ENCODE measurements at places on chromosomes 1 and 21.
A peak's percentile ranks its signal among the peaks of the same experiment; 100 is the strongest.

DNA sequence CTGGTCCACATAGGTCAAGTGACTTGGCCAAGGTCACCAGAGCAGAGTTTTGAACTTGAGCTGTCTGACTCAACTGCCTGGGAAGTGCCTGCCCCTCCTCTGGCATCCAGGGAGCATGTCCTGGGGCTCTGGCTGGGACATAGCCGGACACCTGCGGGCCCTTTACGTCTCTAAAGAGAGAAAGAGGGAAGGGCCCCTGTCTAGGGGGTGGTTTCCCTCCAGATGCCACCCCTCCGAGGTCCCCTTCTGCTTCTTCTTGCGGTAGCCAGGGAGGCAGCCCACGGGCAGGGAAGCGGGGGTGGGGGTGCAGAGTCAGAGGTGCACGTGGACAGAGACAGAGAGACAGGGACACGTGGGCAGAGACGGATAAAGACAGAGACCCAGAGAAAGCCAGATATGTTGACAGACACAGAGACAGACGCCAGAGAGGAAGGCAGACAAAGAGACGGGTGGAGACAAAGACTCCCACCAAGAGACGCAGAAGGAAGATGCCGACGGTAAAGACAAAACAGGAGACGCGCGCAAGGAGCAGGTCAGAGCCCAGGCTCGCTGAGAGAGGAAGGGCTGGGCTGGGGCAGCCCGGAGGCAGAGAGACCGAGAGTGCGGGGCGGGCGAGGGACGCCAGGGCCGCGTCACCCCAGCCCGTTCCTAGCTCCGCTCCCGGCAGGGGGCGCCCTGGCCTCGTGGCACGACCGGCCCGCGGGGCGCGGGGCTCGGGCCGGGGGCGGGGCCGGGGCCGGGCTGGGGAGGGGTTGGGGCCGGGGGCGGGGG is 458 bp upstream of the ALPL start:
- DNase-seq = peak; percentile 76

DNA sequence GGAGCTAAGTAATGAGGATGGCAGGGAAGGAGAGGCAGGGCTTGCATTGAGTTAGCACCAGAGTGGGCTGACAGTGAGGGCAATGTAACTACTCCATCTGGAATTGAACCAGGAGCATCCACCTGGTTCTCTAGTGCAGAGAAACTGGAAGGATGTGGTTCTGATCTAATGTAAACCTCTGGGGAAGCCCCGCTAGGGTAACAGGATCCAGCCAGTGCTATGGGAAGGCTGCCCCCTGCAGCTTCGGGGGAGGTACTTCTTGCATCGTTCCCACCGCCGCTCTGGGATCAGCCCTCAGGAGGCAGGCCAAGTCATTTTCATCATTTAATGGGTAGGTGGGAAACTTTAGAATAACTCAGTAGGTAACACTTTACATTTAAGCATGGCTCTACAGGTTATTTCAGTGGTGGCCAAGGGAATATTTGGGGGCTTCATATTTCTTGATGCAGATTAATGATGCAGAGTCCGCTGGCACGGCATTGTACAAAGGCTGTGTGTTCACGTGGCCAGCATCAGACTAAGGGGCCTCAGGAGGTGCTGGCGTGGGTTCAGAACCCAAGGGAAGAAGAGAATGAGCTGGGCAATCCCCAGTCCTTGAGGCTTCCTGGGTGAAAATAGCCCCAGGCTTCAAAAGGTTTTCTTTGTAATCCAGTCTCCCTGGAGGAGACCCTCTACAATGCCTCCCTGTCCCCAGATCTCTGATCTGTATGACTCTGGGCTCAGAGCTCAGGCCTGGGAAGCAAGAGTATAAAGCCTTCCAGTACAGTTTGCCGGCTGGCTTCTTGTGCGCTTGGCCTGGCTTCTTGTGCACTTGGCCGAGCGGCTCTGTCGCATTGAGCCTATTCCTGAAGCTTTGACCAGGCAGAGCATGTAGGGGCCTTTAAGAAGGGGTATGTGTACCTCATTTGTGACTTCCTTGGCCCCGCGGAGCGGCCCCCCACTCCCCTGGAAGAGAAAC is 26.4 kb upstream of the KAZN start:
- DNase-seq = no peak

DNA sequence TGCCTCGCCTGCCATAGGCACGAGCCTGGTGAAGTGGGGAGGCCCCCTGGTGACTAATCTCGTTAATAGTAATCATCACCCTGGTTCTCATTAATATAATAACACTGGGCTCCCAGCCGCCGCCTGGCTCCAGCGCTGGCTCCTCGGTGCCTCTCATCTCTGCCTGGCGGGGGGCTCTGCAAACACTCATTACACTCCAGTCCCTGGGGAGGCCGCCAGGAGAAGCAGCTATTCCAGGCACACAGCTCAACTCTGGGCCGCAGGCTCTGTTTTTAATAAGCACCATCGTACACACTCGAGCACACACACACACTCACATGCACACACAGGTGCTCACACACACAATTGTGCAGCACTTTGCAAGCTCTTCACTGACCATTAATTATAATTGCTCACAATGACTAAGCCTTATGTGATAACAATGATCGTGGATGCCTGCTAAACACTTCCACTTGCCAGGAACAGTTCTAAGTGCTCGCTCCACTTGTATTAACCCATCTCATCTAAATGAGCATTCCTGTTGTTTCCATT is 52.2 kb downstream of the SDC3 start:
- DNase-seq = peak; percentile 58

- DNase-seq = no peak
These were observed 456.7 kb downstream of the LMO4 start for GRCh38 chr1:87785386-87785785.

- DNase-seq = no peak
These were observed at the start of gene FCRL4 for GRCh38 chr1:157597959-157598667. Gene FCRL4 (minus strand): TSS chr1:157598085. CDS start chr1:157597944, 141 bp downstream.

DNA sequence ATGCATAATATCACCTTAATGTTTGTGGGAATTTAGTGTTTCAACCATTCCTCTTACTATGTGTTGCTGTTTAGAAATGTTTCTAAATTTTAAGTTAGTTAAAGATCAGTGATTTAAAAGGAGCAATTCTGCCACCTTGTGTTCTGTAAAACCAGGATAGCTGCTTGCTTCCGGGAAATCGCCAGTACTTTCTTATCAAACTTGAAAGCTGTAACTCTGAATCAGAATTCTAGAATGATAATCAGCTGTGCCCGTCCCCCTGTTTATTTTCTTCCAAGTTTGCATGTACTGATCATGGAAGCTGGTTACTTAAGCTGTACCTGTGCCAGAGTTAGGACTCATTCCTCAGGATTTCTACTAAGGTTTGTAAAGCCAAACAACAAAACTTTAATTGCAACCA is 656.4 kb downstream of the LTN1 start:
- DNase-seq = peak; percentile 87

GRCh38 chr1:165551469-165551868 is 7.7 kb downstream of the LRRC52 start:
- no peak for DNase-seq

GRCh38 chr1:224929335-224930237 is at the start of gene DNAH14:
Gene DNAH14 (plus strand): TSS chr1:224929675. CDS start chr1:224952703, 23,028 bp downstream.
- DNase-seq = peak; percentile 92

GRCh38 chr21:25647647-25648046 is 8.6 kb downstream of the JAM2 start:
- no peak for DNase-seq

DNA sequence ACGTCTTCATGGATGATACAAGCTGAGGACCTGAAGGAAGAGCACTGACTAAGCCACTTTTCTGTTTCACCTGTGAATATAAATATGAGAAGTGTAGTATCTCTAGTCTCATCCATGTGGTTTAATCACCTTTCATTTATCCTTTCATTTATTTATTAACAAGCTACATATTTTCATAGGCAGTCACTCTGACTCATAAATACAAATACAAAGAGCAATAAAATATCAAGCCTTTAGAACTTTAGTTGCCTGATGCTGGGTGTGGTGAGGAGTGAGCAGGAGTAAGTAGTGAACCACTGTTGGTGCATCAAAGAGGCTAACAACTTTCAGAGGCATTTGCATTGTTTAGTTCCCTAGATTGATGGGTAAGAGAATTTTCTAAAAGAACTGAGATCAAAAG is 269.0 kb upstream of the C1orf87 start:
- no peak for DNase-seq

DNA sequence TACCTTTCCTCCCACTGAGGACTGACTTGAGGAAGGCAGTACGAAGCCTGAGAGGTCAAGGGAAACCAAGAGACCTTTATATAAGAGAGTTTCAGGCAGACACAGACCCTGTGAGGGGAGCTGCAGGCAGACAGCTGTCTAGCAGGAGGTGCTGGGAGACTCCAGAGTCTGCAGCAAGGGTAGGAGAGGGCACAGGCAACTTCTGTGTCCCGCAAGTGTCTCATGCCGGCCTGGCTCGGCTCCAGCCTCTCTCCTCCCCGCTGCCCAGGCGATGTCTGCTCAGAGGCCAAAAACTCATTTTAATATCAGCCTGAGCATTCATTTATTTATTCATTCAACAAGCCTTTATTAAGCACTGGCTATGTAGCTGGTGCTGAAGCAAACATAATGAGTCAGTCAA is 83.0 kb downstream of the KIRREL1 start:
- DNase-seq = no peak

GRCh38 chr1:18160290-18160942 is 52.8 kb downstream of the IGSF21 start:
- DNase-seq = no peak

DNA sequence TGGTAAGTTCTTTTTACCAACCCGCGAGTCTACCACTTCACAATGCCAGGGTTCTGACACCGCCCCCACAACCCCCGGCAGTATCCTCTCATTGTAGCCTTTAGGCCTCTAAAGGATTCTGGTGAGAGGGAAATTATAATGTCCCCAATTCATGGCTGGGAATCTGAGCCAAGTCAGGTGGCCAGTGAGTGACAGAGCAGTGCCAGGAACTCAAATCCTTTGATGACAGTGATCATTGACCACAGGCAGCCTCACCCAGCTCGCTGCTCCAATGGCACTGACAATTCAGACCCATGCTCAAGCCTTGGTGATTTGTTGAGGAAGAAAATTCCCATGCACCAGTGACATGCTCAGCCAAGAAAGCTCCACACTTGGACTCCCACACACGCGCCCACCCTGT is 63.4 kb upstream of the CSF1 start:
- DNase-seq = no peak

GRCh38 chr1:88302843-88303486 is 381.1 kb upstream of the PKN2 start:
- DNase-seq = peak; percentile 77

- DNase-seq = no peak
These were observed 137.2 kb upstream of the ETS2 start for GRCh38 chr21:38668541-38668940.

GRCh38 chr21:45056296-45056904 is 18.0 kb upstream of the ADARB1 start:
- DNase-seq = no peak

DNA sequence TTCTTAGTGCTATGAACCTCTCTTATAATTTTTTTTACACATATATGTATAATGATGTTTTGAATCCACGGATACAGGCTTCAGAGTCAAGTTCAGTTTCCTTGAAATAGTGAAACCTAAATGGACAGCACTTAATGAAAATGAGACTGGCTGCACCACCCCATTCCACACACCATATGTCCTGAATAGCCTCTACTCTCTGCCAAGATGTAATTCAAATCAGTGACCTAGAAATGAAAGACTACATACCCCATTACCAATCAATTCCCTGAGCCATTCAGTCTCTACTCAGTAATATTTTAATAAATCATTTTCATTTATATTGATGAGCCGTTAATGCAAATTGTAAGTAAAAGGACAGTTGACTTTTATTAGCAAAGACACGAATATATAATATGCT is 614.9 kb upstream of the TMPRSS15 start:
- no peak for DNase-seq

DNA sequence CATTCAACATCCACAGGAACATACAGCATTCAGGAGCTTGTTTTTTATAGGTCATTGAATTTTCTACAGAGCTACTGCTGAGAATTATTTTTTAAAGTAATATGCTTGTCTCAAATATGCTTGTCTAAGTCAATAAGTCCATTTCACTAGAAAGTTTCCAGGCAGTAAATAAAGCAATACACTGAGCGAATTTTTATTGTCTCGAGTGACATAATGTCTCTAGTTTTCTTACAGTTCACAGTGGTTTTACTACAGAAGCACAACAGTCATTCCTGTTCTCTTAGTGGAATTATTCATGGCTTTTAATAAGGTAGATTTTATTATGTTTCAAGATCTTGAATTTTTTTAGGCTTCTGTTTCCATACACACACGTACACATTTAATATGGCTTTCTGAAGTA is 83.8 kb downstream of the HS2ST1 start:
- no peak for DNase-seq

- DNase-seq = no peak
These were observed 65.1 kb downstream of the MSH4 start for GRCh38 chr1:75861831-75862230.

DNA sequence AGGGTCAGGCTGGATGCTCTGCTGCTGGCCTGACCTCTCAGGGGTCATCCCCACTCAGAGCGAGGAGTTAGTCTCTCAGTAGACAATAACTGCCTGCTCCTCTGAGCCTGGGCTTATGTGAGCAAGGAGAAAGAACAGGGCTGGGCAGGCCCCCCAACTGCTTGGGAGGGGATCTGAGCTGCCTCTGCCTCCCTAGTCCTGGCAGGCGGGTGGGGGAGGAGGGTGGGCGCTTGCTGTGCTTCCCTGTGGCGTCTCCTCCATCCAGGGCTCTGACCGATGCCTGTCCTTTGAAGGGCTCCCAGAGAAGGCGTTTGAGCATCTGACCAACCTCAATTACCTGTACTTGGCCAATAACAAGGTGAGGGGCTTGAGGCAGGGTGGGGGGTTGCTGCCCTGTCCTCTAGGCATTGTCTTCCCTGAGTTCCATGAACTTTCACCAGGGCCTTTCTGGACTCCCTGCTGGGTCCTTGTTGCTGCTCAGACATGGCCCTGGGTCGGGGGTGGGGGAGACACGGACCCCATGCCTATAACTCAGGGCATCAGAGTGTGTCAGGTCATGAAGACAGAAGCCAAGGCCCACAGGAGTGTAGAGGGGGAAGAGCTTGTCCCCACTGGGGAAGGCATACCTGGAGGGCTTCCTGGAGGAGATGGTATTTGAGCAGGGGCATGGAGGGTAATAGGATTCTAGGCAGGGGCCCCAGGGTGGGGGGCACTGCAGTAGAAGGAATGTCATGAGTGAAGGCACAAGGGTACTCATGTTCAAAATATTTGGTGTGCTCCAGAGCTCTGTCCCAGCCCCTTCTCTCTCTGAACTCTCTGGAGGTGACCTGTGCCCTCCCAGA is 12.5 kb downstream of the PODN start:
- peak; percentile 15 for DNase-seq

Measured in stomach (tissue), 19 donors.